Stimulated activated CD8-positive, alpha-beta memory T cell treated with anti-CD3 and anti-CD28 coated beads, Interleukin-7, amount 100 ng/mL, for 4 hours (primary cell): ENCODE measurements at places on chromosomes 1 and 21.

DNA sequence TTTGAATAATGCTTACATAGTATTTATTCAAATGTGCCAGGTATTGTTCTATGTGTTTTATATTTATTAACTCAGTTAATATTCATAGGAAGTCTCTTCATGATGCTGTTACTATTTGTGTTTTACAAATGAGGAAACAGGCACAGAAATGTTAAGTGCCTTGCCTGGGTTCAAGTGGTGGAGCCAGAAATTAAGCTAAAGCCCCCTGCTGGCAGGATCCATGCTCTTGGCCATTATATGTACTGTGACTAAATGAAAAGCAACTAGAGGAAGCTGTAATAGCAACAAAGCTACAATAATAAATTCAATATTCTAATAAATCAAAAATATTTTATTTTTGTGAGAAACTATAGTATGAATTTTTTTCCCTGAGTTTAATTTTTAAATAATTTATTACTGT lies 30.0 kb downstream of the IARS2 start:
- no peak for DNase-seq

DNA sequence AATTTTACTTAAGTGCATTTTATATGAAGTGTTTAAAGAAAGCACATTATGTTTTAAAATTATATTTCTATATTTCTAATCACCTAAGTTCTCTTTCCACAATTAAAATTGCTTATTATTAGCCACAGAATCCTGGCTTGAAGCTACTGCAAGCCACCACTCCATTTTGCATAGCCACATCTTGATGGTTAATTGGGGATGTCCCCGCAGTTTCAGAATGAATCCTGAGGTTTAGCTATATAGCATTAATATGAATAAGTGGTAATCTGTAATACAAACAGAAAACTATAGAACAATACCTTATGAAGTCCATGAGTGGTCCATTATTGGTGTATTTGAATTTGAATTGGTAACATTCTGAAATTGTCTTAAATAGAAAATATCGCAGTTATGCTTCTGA lies 11.6 kb upstream of the GOLPH3L start:
- no peak for DNase-seq

DNA sequence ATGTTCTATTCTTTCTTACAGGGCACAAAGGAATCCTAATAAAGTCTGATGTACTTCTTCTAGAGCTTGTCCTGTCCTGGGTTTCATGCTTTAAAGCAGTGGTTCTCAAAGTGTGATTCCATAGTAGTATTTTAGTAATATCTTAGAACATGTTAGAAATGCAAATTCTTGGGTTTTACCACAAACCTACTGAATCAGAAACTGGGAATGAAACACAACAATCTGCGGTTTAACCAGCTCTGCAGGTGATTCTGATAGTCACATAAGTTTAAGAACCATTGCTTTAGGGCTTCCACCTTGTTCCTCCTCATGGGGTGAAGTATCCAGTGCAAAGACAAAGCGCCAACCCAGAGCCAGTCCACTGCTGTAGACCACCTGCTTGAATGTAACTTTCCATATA lies 41.1 kb downstream of the NGF start:
- no peak for DNase-seq

- DNase-seq: no peak
Measured at GRCh38 chr21:45053561-45054226, 20.7 kb upstream of the ADARB1 start.

- no peak for DNase-seq
Measured at GRCh38 chr21:42298237-42298636, 17.0 kb downstream of the TFF3 start.

DNA sequence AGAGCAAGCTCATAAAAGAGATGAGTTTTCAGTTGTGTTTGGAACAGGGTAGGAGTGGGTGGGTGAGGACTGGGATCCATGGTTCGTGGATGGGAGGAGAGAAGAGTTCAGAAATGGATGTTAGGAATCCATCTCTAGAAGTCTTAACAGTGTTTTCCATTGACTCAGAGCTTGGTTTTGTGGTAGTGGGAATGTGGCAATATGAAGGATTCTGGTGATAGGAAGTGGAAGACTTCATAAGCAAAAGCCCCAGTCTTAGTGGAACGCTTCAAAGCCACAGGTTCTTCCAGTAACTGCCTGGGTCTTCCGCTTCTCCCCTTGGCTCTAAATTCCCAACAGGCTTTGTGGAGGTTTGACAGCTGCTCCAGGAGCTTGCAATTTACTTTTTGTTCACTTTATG lies 167.9 kb downstream of the KCNJ6 start:
- no peak for DNase-seq

DNA sequence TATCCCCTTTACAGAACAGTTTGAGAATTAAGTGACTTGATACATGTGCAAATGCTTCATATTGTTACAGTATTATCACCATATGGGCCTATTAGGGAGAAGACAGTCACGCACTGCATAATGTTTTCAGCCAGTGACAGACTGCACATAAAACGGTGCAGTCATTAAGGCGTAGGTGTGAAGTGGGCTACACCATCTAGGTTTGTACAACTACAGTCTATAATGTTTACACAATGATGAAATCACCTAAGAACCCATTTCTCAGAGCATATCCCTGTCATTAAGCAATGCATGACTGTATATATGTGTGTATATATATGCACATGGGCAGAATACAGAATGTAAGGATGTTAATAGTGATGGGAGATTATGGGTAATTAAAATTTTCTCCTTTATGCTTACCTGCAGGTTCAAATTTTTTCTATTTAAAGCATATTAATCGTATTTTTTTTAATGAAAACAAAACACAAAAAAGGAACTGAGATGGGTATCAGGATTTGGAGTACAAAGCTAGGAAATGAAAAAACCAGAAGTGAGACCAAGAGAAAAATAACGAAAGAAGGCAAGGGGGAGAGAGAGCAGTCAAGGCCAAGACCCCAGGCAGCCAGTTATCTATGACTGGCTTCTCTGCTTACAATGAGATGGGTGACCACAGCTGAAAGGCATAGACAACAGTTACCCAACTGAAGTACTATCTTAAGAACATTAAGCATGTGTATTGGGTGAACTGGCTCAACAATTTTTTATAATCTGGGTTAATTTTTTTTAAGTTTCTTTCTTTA lies 122.9 kb upstream of the DAB1 start:
- DNase-seq: no peak

DNA sequence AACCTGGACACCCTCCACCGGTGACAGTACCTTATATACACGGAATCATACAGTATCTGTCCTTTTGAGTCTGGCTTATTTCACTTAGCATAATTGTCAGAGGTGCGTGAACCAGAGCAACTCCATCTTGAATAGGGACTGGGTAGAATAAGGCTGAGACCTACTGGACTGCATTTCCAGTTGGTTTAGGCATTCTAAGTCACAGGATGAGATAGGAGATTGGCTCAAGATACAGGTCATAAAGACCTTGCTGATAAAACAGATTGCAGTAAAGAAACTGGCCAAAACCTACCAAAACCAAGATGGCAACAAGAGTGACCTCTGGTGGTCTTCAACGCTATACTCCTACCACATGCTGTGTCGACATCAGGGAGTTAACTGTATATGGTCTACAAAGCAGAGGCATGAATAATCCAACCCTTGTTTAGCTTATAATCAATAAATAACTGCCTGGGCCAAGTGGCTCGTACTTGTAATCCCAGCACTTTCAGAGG lies 1.4 kb upstream of the FDPS start:
- DNase-seq: no peak

GRCh38 chr1:3468236-3469103 lies 14.0 kb downstream of the ARHGEF16 start:
- no peak for DNase-seq

GRCh38 chr1:2314273-2314802 lies 77.0 kb downstream of the MORN1 start:
- DNase-seq: no peak

GRCh38 chr1:228061411-228062084 lies 21.0 kb upstream of the ARF1 start:
- no peak for DNase-seq

DNA sequence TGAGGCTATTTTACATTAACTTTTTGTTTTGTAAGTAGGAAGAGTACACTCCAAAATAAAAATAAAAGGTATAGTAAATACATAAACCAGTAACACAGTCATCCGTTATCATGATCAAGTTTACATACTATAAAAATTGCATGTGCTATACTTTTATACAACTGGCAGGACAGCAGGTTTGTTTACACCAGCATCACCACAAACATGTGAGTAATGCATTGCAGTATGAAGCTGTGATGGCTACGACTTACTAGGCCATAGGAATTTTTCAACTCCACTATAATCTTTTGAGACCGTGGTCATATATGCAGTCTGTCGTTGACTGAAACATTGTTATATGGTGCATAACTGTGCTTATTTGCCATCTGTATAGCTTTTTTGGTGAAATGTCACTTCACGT lies 106.2 kb downstream of the CENPF start:
- no peak for DNase-seq

DNA sequence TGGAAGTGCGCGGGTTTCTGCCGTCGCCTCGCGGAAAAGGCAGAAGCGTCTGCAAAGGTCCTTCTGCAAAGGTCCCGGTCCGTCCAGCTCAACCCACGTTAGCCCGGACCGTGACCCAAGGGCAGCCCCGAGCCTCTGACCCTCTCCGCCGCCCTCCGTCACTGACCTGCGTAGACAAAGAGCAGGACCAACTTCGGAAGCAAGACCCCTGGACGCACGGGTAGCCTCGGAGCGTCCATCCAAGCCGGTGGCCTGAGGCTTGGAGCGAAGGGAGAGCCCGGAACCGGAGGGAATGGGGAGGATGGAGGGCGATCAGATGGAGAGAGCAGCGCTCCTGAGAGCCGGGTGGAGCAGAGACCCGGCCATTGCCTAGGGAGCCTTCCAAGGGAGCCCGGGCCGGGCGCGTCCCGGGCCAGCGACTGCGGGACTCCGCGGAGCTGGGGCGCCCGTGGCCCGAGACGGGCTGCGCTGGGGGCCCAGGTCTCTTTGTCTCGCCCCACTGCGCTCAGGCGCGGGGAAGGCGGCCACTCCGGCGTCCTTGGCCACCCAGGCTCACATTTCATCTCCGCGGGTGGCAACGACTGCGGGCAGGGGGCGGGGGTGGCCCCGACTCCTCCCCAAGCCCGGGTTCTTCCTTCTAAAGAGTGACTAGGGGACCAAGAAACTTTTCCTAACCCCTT lies at the start of gene CYYR1:
TSS of gene CYYR1 (minus strand) at position 585 of the 680 bp plus-strand sequence. CDS start at position 239, 346 bp downstream.
- DNase-seq: no peak

GRCh38 chr1:173137107-173137706 lies 69.9 kb downstream of the TNFSF4 start:
- no peak for DNase-seq

DNA sequence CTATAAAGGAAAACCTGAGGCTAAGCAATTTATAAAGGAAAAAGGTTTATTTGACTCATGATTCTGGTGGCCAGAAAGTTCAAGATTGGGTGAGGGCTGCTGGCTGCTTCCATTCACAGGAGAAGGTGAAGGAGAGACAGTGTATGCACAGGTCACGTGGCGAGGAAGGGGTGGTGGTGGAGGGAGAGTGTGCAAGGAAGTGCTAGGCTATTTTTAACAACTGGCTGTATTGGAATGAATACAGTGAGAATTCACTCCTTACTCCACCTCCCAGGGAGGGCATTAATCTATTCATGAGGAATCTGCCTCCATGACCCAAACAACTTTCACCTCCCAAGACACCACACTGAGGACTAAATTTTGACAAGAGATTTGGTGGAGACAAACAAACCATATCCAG lies 51.0 kb downstream of the SYDE2 start:
- DNase-seq: no peak

GRCh38 chr1:231139659-231140654 lies 21.9 kb upstream of the TRIM67 start:
- DNase-seq: no peak

GRCh38 chr1:192581131-192581927 lies 5.8 kb downstream of the RGS1 start:
- DNase-seq: no peak

GRCh38 chr1:156815307-156815826 lies 1.3 kb downstream of the SH2D2A start:
- DNase-seq: no peak

GRCh38 chr1:202078241-202078640 lies 44.5 kb upstream of the GPR37L1 start:
- no peak for DNase-seq
